ENCODE measurements at places on chromosomes 13 and 19.
A peak's percentile ranks its signal among the peaks of the same experiment; 100 is the strongest.

DNA sequence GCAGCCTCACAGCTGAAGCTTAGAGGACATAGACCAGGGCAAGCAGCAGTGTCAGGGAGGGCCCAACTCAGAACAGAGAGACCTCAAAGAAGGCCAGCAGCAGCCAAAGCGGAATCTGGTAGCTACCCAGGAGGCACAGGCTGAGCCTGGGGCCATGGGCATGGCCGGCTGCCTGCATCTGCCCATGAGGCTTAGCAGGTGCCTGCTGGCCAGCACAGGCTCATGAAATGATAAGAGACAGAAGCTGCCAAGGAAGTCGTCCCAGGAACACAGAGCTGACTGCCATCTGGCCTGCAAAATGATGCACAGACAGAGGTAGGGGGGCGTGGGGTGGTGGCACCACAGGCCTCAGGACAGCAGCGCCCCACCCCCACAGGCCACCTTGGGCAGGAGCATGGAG, 29.2 kb downstream of the TUBA3C start:
- no peak for DNase-seq

- DNase-seq, result no peak
Measured at GRCh38 chr13:27371932-27372331, 52.5 kb upstream of the GTF3A start.

GRCh38 chr13:44895264-44895952, 93.9 kb downstream of the NUFIP1 start:
- DNase-seq, result no peak

- DNase-seq, result no peak
Measured at GRCh38 chr19:53818756-53819155, 5.4 kb downstream of the NLRP12 start.

DNA sequence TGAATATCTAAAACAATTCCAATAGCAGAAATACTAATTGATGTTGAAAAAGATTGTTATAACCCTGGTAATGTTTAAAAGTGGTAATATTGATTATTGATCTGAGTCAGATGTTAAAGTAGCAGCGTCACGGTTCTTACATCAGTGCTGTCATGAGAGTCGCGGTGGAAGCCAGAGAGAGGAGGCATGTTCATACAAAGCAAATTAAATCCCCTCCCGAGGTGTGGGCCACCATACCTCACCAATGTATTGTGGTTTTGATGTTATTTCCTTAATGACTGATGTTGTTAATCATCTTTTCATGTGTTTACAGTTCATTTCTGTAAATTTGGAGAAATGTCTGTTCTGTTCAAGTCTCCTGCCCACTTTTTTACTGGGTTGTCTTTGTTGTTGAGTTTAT, 11.2 kb downstream of the ZNF317 start:
- no peak for DNase-seq

- DNase-seq, result peak; percentile 71
Measured at GRCh38 chr19:50669302-50670101, 20.3 kb downstream of the C19orf81 start.

- peak; percentile 95 for DNase-seq
Measured at GRCh38 chr19:47225746-47226425, 5.1 kb downstream of the BBC3 start.

DNA sequence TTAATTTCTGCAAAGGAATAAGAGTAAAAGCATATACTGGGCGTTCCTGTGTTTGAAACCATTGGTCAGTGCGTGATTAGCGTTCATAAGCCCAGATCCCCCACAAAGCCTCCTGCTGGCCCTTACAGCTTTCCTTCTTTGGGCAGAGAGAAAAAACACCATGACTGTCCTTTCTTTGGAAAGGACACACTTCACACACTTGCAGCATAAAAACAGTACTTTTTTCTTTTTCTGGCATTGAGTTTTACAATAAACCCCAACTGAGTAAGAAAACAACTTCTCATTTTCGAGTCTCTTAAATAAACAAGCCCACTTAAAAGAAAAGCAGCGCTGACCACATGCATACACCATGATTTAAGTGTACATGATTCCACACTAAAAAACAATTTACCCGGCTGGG, 35.8 kb downstream of the SMAD9 start:
- DNase-seq, result no peak

DNA sequence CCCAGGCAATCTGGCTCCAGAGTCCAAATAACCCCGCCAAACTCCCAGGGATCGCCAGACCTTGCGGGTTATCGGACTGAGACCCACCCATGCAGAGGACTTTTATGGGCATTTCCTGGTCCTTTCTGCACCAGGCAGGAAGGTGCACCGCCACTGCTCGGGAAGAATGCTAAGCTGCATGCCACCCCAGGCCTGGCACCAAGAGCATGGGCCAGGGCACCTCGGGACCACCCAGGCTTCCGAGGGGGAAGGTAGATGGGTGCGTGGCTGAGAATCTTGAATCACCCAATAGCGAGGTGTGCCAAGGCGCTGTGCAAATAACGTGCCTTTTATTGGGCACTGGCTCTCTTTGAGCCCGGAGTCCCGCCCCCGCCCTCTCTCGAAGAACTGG, 422 bp upstream of the ZNF575 start:
- no peak for DNase-seq

DNA sequence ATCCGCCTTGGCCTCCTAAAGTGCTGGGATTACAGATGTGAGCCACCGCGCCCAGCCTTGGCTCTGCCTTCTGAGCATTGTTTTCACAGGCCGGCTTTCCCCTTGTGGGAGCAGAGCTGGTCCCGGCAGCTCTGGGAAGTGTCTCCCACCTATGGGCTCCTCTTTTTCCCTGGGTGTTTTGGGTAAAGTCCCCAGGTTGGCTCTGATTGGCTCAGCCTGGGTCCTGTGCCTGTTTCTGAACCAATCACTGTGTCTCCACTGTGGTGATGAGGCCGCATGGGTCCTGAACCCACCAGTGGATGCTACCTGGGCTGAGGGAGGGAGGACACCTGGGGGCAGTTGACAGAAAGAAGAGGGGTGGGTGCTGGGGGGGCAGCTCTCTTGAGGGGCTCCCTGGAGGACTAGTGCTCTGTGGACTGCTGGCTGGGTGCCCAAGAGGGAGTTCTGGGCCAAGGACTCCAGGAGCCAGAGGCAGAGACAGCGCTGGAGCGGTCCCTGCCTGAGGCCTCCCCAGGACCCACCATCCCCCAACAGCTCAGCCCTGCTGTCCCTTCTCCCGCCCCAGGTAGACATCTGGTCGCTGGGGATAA, 19.6 kb upstream of the NCCRP1 start:
- no peak for DNase-seq

DNA sequence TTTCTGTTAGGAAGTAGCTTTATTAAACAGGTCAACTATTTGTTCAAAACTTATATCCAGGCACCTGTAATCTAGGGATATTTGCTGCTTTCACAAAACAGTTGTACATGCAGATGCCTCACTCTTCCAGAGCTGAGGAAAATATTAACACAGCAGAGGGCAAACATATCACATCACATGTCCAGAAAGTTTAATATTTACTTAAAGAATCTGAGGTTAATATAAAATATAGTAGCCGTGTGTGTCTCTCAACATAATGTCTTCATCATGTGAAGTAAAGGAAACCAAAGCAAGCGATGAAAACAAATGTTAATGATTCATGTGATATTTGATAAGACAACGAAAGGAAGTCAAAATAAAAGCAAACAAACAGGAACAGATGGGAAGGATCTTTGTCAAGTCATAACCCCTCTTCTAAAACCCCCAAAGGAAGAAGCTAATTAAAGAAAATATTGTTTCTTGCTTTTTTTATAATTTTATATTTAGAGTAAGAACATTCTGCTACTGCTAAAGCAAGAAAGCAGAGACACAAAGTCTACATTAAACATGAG, 418.8 kb downstream of the DACH1 start:
- DNase-seq, result no peak

- DNase-seq, result no peak
Measured at GRCh38 chr13:66659286-66659685, 570.9 kb downstream of the PCDH9 start.

DNA sequence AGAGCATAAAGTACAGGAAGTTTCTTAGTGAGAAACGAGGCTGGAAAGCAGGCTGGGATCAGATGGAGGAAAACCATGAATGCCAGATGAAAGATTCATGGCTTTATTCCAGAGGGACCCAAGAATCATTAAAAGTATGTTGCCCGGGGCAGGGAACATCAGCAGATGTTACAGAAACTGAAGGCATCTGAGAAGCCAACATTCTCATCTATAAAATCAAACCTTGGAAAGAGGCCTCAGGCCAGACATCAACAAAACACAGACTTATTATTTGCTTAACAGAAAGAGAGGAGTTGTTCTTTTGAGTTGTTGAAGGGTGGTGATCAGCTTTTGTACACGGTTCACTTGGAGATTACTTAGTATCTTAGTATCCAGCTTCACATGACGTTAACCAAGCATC, 543.6 kb downstream of the RFC3 start:
- DNase-seq, result no peak

GRCh38 chr13:105774739-105775460, 760.6 kb downstream of the EFNB2 start:
- no peak for DNase-seq

GRCh38 chr13:75372517-75372916, 109.5 kb downstream of the TBC1D4 start:
- DNase-seq, result no peak

DNA sequence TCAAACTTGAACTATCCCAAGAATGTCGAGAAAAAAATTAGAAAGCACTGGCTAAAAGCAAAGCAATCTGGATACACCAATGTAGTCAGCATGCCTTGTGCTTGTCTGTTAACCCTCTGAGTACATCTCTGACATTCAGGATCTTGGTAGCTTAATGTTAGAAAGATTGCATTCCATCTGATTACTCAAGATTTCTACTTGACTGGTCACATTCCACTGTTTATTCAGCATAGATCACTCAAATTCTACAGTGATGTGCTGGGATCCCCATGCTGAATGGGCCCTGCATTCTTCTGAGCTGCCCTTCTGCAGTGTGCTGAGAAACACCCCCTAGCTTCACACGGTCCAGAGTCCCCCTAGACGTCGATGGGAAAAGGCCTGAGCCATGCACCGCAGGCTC, 295.4 kb upstream of the MAB21L1 start:
- no peak for DNase-seq

DNA sequence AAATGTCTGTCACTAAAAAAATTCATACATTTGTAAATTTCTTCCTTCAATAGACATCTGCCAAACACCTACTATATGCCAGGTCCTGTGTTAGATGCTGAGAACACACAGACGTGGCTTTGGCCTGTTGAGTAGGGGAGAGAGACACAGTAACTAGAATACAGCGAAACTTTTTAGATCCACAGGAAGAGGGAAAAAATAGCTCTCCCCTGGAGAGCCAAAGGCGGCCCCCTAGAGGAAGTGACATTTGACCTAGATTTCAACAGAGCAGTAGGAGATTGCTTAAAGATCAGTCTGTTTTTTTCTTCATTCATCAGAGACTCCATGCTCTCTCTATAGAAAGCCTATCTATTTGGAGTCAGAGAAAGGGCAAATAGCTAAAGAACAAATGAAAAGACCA, 11.3 kb downstream of the LCP1 start:
- DNase-seq, result no peak

DNA sequence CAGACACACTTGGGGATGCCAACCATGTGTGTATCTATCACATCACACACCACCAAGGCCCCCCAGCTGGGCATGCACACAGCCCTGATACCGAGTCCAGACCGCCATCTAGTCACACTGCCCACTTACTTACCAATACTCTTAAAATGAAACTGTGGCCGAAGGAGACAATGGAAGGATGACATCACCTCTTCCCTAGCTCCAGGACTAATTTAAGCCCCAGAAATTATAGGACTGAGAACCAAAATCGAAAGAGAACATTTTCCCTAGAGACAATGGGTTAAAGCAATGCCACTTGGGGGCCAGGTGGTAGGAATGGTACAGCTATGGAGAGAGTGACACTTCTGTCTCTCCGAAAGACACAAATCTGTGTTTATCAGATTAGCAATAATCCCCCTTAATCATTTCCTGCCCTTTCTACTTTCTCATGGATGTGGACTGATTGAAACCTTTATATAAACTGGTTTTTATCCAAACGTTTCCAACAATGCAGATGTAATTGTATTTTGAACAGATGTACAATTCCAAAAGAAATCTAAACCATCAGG, 663 bp upstream of the GGACT start:
- DNase-seq, result peak; percentile 55

Measured in D721Med (cell line).